ENCODE measurements at places on chromosomes 12 and 14.

- DNase-seq: no peak
Observed at GRCh38 chr14:97080991-97081390, 283.8 kb downstream of the VRK1 start.

DNA sequence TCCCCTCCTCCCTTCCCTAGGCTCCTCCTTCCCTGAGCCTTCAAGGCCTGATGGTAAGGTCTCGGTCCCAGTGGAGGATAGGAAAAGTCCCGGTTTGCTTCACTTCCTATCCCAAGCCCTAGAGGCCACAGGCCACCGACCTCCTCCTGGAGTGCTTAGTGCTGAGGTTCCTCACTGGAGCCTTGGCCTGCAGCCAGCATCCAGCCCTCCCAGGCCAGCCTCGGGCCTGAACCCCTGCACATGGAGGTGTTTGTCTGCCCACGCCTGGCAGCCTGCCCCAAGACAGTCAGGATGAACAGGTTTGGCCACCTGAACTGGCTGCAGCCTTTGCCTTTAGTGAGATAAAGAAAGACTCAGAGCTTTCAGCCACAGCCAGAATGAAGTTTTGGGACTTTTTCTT is 15.8 kb upstream of the KRT7 start:
- no peak for DNase-seq

GRCh38 chr12:110247340-110248095 is 33.5 kb upstream of the ATP2A2 start:
- no peak for DNase-seq

- DNase-seq: no peak
Observed at GRCh38 chr12:116144384-116144783, 133.1 kb downstream of the MED13L start.

DNA sequence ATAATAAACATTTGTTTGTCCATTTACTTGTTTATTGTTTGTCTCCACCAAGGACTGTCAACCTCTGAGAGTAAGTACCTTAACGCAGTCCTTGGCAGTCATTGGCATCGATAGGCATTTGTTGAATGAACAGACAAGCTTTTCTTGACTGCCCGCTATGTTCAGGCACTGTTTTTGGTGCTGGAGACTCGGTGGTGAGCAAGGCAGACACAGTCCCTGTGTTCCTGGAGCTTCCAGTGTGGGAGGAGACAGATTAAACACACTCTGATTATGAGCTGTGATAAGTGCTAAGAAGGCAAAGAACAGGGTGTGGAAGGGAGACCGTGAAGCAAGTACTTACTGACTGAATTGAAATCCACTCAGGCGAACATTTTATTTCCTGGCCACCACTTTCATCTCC is 1.2 kb downstream of the ATP6V0A2 start:
- DNase-seq: no peak

DNA sequence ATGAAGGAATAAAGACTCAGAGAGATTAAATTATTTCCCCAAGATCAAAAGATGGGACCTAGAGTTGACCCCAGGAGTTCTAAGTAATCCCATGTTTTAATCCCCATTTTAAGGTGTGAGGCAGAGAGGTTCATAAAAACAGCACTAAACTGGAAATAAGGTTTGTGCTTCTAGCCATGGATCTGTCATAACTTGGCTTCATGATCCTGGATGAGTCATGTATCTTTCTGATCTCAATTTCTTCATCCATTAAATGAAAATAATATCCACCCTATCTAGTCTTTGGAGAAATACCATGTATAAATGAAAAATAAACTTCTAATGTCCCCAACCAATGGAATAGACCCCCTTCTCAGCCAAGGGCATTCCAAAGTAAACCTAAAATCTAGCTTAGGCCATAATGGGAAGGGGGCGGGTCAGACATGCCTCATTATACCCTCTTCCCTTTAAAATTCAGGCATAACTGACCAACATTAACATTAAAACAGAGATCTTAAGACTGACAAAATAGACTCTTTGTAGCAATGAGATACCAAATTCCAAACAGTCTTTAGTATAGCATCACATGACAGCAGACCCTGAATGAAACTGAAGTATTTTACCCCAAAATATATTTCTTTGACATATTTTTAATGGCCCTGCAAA is 47.8 kb downstream of the SLC41A2 start:
- DNase-seq: peak; percentile 31

DNA sequence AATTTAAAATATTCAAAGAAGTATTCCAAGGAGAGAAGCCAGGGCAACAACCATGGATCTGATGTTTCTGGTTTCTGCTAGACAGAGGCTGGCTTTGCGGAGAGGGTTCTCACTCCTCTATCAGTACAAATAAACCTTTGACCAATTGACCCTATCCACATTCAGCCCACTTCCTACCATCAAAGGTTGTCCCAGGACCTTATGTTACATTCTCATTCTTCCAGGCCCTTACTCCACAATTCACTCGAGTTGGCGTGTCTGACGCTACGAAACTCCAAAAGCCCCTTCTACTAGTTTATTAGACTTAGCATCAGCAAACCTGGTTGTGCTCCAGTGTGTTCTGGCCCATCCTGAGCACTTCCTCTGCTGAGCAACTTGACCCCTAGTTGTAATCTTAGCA is 24.8 kb upstream of the RNASE12 start:
- DNase-seq: no peak

GRCh38 chr14:88605594-88605993 is 42.8 kb downstream of the ZC3H14 start:
- no peak for DNase-seq

- peak; percentile 50 for DNase-seq
Observed at GRCh38 chr12:105013892-105014291, 27.8 kb downstream of the NOPCHAP1 start.

DNA sequence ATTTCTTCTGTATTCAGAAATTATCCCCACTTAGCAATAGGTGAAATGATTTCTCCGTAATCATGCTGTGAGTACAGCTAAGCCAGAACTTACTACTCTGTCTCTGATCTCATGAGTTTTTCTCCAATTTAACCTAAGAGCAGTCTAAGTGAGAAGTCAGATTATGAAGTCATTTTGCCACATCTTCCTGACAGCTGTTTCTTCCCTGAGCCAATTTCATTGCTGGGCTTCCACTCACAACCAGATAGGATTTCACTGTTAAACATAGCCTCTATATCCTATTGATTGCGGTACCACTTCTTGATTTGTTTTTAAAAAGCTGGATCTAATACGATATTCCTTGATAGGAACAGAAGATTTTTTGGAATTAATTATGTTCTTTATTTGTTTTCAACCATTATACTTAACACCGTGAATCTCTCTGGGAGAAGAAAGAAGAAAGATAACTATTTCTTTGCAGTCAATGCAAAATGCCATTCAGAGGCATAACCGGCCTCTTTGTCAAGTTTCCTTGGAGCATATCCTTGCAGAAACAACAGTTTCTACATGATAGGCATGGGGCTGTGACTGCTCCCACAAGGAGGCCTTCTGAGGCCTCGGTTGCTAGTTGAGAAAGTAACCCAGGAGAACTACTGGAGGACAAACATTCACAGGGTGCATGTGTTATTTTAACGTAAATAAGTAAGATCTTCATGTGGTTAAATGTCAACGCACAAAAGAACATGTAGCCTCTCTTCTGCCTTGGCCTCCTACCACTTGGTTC is 212.2 kb downstream of the NPAS3 start:
- DNase-seq: no peak

DNA sequence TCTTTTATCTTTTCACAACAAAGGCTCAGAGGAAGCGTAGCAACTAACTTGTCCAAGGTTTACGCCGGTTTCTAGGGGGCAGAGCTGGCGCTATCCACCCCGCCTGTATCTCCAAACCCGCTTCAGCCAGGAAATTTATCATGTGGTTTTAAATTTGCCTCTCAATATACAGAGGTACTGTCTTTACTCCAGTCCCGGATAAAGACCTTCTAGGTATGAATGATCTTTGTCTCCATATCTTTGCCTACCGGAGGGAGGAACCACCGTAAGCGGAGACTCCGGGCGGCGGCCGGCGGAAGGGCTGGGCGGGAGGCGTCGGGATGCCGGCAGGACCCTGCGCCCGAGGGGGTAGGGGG is 693 bp upstream of the RIMKLB start:
- peak; percentile 33 for DNase-seq

- DNase-seq: no peak
Observed at GRCh38 chr14:105061428-105062047, 3.7 kb downstream of the GPR132 start.

GRCh38 chr12:85266356-85266755 is 13.7 kb upstream of the ALX1 start:
- DNase-seq: no peak

GRCh38 chr12:124868252-124869058 is 4.8 kb upstream of the SCARB1 start:
- DNase-seq: no peak

GRCh38 chr12:100346660-100347059 is 10.2 kb upstream of the SLC17A8 start:
- DNase-seq: no peak

DNA sequence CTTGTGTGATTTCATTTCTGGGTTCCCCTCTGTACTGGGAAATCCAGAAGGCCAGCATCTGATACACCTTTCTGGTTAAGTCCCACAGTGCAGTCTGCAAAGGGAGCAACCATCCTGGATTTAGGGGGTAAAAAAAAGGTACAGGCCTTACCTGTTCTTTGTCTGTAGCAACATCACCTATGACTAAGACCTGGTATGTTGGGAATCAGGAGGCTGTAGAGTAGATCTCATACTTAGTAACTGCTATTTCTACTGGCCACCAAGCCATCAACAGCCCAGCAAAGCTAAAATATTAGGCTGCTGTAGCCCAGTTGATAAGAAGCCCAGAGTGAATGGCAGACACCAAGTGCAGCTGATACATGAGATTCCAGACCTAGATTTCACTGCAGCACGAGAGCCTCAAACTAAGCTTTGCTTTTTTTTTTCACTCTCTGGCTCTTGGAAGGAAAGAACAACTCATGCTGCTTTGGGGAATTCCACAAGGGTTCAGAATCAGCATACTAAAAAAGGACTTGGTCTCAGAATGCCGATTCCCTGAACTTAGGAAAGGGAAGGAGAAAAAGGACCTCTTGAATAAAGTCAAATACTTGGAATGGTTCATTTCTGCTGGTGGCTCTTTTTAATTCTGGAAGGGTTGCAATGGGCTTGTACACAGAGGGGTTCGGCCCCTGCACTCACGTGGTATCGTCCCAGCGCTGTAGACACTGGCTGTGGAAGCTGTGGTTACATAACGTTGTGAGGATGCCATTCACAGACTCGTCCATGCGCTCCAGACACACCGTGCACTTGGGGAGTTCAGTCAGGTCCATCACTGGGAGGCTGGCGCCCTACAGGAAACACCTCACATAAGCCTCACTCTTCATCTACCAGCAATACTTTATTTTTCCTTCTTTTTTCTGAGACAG is 20.5 kb downstream of the BRAP start:
- DNase-seq: no peak

GRCh38 chr12:58283553-58283952 is 342.2 kb downstream of the ATP23 start:
- no peak for DNase-seq

DNA sequence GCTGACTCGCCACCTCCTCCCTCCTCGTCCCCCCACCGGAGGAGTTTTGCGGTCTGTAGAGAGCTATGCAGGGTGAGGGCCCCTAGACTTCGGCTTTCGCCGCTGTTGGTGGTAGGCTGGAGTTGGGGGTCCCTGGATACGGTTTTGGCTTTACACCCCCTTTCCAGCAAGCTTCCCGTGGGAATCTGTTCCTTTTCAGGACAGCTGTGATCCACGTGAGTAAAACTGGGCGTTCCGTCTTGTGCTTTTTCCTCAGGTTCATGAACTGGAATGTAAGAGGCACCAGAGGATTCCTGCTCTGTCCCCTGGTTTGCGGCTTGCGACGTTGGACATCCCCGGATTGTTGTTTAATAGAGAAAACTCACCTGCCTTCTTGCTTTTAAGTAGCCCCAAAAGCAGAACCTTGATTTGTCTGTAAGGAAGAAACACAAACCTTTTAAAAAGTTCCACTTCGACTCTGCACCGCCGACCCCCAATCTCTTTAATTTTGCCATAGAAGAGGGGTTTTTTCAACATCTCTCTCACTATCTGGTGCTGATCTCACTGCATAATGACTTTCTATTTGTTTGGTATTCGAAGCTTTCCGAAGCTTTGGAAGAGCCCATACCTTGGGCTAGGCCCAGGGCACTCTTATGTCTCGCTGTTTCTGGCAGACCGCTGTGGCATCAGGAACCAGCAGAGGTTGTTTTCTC is 490 bp downstream of the PRORP start:
- DNase-seq: peak; percentile 8

GRCh38 chr14:24535737-24536136 is 27.7 kb upstream of the CMA1 start:
- DNase-seq: no peak

DNA sequence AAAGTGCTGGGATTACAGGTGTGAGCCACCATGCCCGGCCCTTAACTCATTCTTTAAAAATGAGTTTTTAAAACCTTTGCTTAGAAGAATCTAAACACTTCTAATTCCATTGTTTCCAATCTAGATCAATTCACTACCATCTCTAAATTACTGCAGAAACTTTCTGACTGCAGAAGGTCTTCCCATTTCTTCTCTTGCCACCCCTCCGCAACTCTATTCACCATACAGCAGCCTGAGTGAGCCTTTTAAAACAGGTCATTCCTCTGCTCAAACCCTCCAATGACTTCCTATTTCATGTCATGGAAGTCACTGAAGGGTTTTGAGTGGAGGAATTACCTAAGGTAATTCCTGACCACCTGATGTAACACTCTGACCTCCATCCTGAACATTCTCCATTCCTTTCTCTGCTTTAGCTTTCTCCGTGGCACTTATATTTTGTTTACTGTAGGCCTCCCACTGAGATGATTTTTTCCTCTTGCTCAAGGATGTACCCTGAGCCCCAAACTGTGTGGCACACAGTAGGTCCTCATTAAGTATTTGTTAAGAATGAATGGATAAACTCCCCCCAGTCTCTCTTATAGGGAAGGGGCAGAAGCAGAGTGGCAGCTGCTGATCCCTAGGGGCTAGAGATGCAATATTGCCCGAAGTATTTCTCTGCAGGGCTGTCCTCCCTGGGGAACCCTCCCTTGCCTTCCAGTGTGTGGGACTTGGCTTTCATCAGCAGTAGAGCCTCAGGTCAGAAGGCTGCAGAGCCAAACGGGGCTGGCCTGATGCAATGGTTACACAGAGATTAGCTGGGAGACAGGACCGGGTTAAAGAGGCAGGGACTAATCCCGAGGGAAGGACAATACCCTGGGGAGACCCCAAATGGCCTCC is 1.2 kb downstream of the DDIT3 start:
- peak; percentile 47 for DNase-seq

- DNase-seq: no peak
Observed at GRCh38 chr12:40730281-40730680, 38.0 kb downstream of the CNTN1 start.

- no peak for DNase-seq
Observed at GRCh38 chr14:94562022-94562421, 780 bp downstream of the SERPINA4 start.

DNA sequence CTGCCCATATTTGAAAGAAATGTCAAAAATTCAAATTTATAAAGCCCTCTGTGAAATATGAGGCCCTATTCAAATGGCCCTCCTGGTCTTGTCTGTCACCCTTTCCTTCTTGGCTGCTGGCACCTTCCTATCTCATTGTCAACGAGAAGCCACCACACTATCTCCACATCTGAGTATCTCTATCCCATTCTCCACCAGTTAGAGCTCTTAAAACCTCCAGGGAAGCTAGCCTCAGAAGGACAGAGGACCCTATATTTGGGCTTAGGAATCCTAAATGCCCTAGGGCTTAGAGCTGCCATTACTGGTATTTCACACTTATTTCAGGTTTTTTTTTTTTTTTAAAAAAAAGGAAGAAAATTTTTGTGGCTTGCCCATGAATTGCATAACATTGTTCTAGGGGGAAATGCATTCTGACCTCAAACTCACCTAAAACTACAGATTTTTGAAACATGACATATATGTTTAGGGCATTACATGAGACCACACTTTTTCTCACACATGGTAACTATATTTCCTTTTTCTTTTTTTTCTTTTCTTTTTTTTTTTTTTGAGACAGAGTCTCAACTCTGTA is 25.0 kb downstream of the SLC25A21 start:
- DNase-seq: peak; percentile 35
